ENCODE measurements at places on chromosomes 5 and 9. TPM values are rescaled to one million over a fixed set of nuclear protein-coding genes. Genes with fewer than 3 reads are reported as not detected.

Gene NTRK2
- total RNA-seq, result not detected

DNA sequence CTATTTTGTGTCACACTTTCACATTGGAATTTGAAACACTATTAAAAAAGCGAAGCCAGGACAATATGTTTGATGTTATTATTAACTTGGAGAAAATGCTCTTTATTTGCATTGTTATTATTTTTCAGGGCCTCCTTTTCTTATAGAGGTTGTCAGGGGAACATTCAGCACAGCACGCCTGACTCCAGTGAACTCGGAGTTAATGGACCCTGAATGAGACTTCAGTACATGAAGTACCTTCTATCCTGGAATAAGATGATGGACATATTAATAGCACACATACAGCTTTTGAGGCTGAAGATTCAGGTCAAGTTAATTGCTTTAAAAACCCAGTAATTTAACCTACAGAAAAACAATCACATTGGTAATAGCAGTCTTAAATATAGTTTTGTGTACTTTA, 652.9 kb downstream of the SEMA5A start:
- DNase-seq, result no peak

GRCh38 chr9:35526087-35526801, 36.3 kb downstream of the RUSC2 start:
- no peak for DNase-seq

Gene HMCN2
- total RNA-seq, result not detected

DNA sequence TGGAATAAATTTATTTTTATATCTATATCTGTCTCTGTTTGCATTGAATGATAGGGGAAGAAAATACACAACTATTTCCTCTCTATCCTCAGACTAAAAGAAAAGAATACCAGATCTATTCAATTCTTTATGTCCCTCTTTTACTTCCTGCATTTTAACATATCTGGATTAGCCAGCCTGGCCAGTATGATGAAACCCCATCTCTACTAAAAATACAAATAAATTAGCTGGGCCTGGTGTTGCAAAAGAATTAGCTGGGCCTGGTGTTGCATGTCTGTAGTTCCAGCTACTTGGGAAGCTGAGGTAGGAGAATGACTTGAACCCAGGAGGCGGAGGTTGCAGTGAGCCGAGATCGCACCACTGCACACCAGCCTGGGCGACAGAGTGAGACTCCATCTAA, 182.0 kb downstream of the LURAP1L start:
- DNase-seq, result no peak

- DNase-seq, result peak; percentile 22
Measured at GRCh38 chr9:77455312-77455927, 192.7 kb downstream of the GNA14 start.

Gene ADRA1B
- not detected for total RNA-seq

- DNase-seq, result no peak
Measured at GRCh38 chr5:8553364-8553763, 684.4 kb downstream of the MTRR start.
